ENCODE measurements at places on chromosomes 3 and 15. TPM values are rescaled to one million over a fixed set of nuclear protein-coding genes. Genes with fewer than 3 reads are reported as not detected.

Gene IL17RD
- total RNA-seq: 0.36 TPM

Gene CLDN18
- total RNA-seq: not detected

Gene MGLL
- 21.6 TPM for total RNA-seq

Gene TNFSF10
- total RNA-seq: 6.8 TPM

Gene CPN2
- not detected for total RNA-seq

Gene GOLGA8J
- not detected for total RNA-seq

Gene IGF2BP2
- not detected for total RNA-seq

Gene GOLGA6L7
- not detected for total RNA-seq

Gene FAM240A
- total RNA-seq: not detected

Gene MCF2L2
- 8.0 TPM for total RNA-seq

Gene ISLR
- not detected for total RNA-seq

Gene CLEC3B
- total RNA-seq: not detected

Gene TCAIM
- total RNA-seq: 24.0 TPM

Gene CPNE9
- total RNA-seq: not detected

Gene RTP1
- not detected for total RNA-seq

Gene MAGI1
- total RNA-seq: 1.0 TPM

Gene SLC22A14
- total RNA-seq: not detected

Gene ACKR2
- total RNA-seq: 2.9 TPM

Gene C3orf80
- total RNA-seq: not detected

Gene SLC12A1
- total RNA-seq: not detected

Gene CNTN3
- total RNA-seq: not detected

Gene CASR
- total RNA-seq: not detected

Gene GOLGA6L9
- 7.4 TPM for total RNA-seq

Gene TGM4
- not detected for total RNA-seq

Gene LRRC49
- not detected for total RNA-seq

Gene RETNLB
- not detected for total RNA-seq

Gene COL7A1
- total RNA-seq: 10.8 TPM

Gene TMEM158
- not detected for total RNA-seq

Gene UROC1
- not detected for total RNA-seq

Gene THPO
- total RNA-seq: not detected

Gene PATL2
- total RNA-seq: 8.8 TPM

Gene SLC35G2
- total RNA-seq: 0.40 TPM

Gene EFCC1
- not detected for total RNA-seq

Gene C2CD4A
- total RNA-seq: not detected

Gene CTDSPL
- total RNA-seq: not detected

Gene NR1I2
- not detected for total RNA-seq

Gene CORO2B
- total RNA-seq: 10.5 TPM

Gene SUSD5
- total RNA-seq: not detected

Gene KCNAB1
- total RNA-seq: not detected

Gene SH2D7
- total RNA-seq: not detected

Gene MESP1
- total RNA-seq: not detected

Gene THRB
- not detected for total RNA-seq

Gene AADACL2
- not detected for total RNA-seq

Gene SCAMP5
- 43.7 TPM for total RNA-seq

Data from OCI-LY7 (cell line).